ENCODE measurements at places on chromosomes 11 and 22. TPM values are rescaled to one million over a fixed set of nuclear protein-coding genes. Genes with fewer than 3 reads are reported as not detected.

SLC6A5 gene
- polyA plus RNA-seq: not detected

DNA sequence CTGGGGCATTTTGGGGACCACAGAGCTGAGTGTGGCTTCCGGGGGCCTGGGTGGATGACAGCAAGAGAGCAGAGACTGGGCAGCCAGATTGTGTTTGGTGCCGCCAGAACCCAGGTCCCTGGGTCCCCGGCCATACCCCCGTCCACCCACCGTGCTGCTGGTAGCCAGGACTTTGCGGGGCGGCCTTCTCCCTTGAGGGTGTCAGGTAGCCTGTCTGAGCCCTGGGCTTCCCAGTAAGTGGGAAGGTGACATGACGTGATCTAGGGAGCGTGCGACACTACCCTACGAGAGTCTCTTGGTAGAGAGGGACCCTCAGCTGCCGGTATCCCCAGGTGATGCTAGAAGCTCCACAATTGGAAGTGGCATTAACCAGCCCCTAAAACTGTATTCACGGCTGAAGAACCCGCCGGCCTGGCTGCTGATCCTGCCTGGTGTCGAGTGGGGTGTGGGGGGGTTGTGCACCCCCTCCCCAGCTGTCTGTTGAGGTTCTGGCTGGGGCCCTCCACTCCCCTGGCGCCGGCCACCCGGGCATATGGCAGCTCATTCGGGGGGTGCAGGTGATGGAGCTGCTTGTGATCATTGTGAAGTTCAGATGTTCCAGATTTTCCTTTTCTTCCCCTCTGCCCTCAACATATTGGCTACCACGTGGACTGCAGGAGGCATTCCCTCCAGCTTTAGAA lies 66.9 kb downstream of the MPPED1 start:
- no peaks in the 10 kb centered on the region for H3K27me3 ChIP-seq
- no peaks in the 10 kb centered on the region for H3K4me1 ChIP-seq
- DNase-seq: no peak
- no peak overlapping the region for H3K27ac ChIP-seq
- no peak overlapping the region for H3K4me3 ChIP-seq

GRCh38 chr11:64251016-64251752 lies at the start of gene PLCB3:
TSS of gene PLCB3 (plus strand) at chr11:64251530. CDS start at chr11:64251650, 120 bp downstream.
- H3K27ac ChIP-seq: peak within 1 kb of the TSS; percentile 39
- H3K4me1 ChIP-seq: peaks cover 11% of the 10 kb centered on the region
- no peaks in the 10 kb centered on the region for H3K27me3 ChIP-seq
- no peaks in the 10 kb centered on the region for H3K36me3 ChIP-seq
- H3K4me3 ChIP-seq: peak within 1 kb of the TSS; percentile 91

DNA sequence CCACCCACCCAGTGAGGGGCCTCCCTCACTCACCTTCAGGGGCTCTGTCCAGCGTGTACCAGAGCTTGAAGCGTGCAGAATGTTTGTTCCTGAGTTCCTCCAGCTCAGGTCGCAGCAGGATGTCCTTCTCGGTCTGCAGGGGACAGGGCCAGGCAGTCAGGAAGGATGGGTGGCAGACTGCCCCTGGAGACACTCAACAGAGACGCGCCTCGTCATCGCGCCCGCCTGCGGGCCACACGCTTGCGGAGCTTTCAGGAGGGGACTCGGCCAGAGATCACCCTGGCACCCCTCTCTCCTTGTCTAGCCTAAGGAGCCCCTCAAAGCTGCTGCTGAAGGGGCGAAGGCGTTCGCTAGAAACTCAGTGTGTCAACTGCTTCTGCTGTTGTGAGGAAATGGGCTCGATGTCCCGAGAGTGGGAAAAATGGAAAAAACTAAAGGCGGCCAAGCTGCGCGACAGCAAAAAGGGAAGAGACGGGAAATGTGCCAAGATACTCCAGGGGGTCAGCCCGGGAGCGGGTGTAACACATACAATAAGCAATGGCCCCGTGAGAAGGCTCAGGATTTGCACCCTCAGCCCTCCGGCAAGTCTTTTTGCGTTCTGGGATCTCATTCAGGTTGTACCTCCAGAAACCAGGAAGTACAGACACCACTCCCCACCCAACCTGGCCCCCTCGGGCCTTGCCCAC lies 9.2 kb upstream of the POLDIP3 start:
- peaks cover 22% of the 10 kb centered on the region for H3K4me1 ChIP-seq
- no peak overlapping the region for H3K4me3 ChIP-seq
- no peaks in the 10 kb centered on the region for H3K27me3 ChIP-seq
- H3K27ac ChIP-seq: no peak overlapping the region
- DNase-seq: no peak
- peaks cover 23% of the 10 kb centered on the region for H3K36me3 ChIP-seq

TRIM49 gene
- not detected for polyA plus RNA-seq

ADM gene
- 451 TPM for polyA plus RNA-seq

MRGPRX3 gene
- not detected for polyA plus RNA-seq

OR2AG2 gene
- not detected for polyA plus RNA-seq

DNA sequence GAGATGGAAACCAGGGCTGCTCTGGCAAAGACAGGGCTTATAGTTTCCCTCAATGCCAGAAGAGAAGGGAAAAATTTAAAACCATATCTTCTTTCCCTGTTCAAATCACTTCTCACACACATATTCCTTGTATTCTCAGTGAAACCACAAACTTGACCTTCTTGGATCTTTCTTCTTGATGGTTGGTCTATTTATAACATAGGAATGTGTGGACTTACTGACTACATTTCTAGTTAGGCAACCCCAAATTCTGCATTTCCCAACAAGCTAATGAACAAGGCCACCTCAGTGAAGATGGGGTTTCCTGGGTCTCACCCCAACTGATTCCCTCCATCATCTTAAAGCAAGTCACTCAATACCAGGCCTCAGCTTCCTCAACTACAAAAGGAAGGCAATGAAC lies 3.8 kb upstream of the QSER1 start:
- H3K36me3 ChIP-seq: no peaks in the 10 kb centered on the region
- peaks cover 11% of the 10 kb centered on the region for H3K4me1 ChIP-seq
- H3K27ac ChIP-seq: no peak overlapping the region
- no peaks in the 10 kb centered on the region for H3K27me3 ChIP-seq
- H3K4me3 ChIP-seq: no peak overlapping the region

NPAS4 gene
- not detected for polyA plus RNA-seq

GGT1 gene
- polyA plus RNA-seq: 0.14 TPM

- no peaks in the 10 kb centered on the region for H3K27me3 ChIP-seq
- peak; percentile 55 for DNase-seq
- peaks cover 30% of the 10 kb centered on the region for H3K4me1 ChIP-seq
- H3K27ac ChIP-seq: peak overlapping the region; percentile 84
- peak overlapping the region; percentile 83 for H3K4me3 ChIP-seq
Observed at GRCh38 chr11:2990617-2991451, 1.3 kb downstream of the NAP1L4 start.

- H3K27ac ChIP-seq: no peak overlapping the region
- H3K27me3 ChIP-seq: no peaks in the 10 kb centered on the region
- DNase-seq: no peak
- no peaks in the 10 kb centered on the region for H3K36me3 ChIP-seq
- H3K4me1 ChIP-seq: no peaks in the 10 kb centered on the region
Observed at GRCh38 chr11:48087974-48088681, 107.8 kb downstream of the PTPRJ start.

PANX3 gene
- polyA plus RNA-seq: not detected

- H3K36me3 ChIP-seq: no peaks in the 10 kb centered on the region
- H3K4me3 ChIP-seq: no peak overlapping the region
- no peak for DNase-seq
- H3K4me1 ChIP-seq: no peaks in the 10 kb centered on the region
- H3K27me3 ChIP-seq: no peaks in the 10 kb centered on the region
- H3K27ac ChIP-seq: no peak overlapping the region
Observed at GRCh38 chr11:97033178-97033577, 643.4 kb downstream of the JRKL start.

GRCh38 chr22:49415151-49415951 lies 412.3 kb downstream of the BRD1 start:
- H3K4me3 ChIP-seq: no peak overlapping the region
- no peaks in the 10 kb centered on the region for H3K27me3 ChIP-seq
- no peaks in the 10 kb centered on the region for H3K36me3 ChIP-seq
- no peak overlapping the region for H3K27ac ChIP-seq
- no peaks in the 10 kb centered on the region for H3K4me1 ChIP-seq

CNIH2 gene
- polyA plus RNA-seq: 0.50 TPM

- no peaks in the 10 kb centered on the region for H3K27me3 ChIP-seq
- no peak overlapping the region for H3K4me3 ChIP-seq
- DNase-seq: no peak
Observed at GRCh38 chr11:12744826-12745502, 70.7 kb downstream of the TEAD1 start.

DNA sequence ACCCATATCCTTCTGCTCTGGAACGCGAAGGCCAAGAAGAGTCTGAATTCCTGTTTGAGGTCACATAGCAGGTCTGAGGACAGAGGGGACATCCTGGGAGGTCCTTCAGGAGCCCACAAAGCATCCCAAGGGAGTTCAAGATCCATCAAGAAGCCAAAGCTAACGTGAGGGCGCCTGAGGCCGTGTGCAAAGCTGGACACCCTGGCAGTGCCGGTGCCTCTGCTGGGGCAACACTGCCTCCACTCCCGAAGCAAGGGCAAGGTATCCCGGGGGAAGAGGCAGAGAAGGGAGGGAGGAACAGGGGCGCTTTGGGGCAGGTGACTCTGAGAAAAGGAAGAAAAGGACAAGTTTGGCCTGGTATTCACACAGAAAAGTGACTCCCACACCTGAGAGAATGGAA lies 50.3 kb upstream of the CDON start:
- H3K36me3 ChIP-seq: no peaks in the 10 kb centered on the region
- peaks cover 69% of the 10 kb centered on the region for H3K4me1 ChIP-seq
- H3K27me3 ChIP-seq: no peaks in the 10 kb centered on the region
- H3K27ac ChIP-seq: peak overlapping the region; percentile 99
- peak overlapping the region; percentile 25 for H3K4me3 ChIP-seq

DNA sequence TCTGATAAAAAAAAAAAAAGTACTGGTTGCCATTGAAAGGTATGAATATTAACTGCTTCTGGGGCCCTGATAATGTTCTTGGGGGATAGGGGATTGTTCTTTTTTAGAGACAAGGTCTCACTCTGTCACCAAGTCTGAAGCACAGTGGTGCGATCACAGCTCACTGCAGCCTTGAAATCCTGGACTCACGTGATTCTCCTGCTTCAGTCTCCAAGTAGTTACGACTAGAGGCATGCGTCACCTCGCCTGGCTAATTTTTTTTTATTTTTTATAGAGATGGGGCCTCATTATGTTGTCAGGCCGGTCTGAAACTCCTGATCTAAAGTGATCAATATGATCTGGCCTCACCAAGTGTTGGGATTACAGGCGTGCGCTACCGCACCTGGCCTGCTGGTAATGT lies 63.5 kb downstream of the FCHSD2 start:
- 0 out of 2 replicates have a peak, but pooled peaks cover 10% of the 10 kb centered on the region for H3K36me3 ChIP-seq
- H3K4me3 ChIP-seq: no peak overlapping the region
- H3K27ac ChIP-seq: no peak overlapping the region
- no peak for DNase-seq
- H3K27me3 ChIP-seq: no peaks in the 10 kb centered on the region

SEZ6L gene
- 0.19 TPM for polyA plus RNA-seq

GRCh38 chr11:44832452-44832851 lies 105.7 kb downstream of the TSPAN18 start:
- DNase-seq: no peak
- H3K36me3 ChIP-seq: no peaks in the 10 kb centered on the region
- no peak overlapping the region for H3K27ac ChIP-seq
- no peak overlapping the region for H3K4me3 ChIP-seq

DNA sequence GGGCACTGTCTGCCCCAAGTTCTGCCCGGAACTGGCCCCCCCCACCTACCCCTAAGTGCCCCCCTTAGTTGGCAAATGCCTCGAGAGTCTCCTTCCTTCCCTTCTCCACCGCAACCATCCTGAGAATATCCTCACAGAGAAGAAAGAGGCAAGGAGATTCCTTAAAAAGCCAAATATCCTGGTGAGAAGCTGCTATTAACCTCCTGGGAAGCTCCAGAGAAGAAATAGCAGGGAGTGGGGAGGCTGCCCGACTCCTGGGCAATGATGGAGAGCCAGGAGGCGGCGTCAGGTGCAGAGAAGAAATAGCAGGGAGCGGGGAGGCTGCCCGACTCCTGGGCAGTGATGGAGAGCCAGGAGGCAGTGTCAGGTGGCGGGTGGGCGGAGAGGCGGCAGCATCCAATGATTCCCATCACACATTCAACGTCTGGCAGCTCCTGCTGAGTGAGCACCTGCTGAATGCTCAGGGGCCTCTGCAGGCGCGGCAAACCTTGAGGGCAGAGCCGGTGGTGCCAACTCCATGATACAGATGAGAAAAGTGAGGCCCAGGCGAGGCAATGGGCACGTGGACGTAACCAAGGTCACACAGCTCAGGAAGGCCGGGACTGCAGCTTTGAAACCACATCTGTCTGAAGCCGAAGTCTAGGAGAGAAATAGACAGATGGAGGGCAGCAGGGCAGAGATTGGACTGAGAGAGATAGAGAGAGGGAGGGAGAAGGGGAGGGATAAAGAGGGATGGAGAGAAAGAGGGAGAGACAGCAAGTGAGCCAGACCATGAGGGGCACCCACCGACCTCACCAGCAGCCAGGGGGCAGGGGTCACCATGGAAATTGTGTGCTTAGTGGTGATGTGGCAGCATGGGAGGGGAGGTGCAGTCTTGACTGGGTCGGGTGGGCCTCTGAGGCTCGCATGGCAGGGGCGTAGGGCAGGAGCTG lies 58.3 kb downstream of the CYTH4 start:
- peaks cover 13% of the 10 kb centered on the region for H3K4me1 ChIP-seq
- H3K27ac ChIP-seq: no peak overlapping the region
- no peak for DNase-seq
- H3K4me3 ChIP-seq: no peak overlapping the region
- H3K27me3 ChIP-seq: no peaks in the 10 kb centered on the region

CSNK1E gene
- 48.1 TPM for polyA plus RNA-seq

- no peak overlapping the region for H3K27ac ChIP-seq
- H3K36me3 ChIP-seq: no peaks in the 10 kb centered on the region
- DNase-seq: peak; percentile 63
- no peaks in the 10 kb centered on the region for H3K4me1 ChIP-seq
Observed at GRCh38 chr11:32231909-32232493, 141.1 kb downstream of the RCN1 start.

GGTLC3 gene
- polyA plus RNA-seq: not detected

GRCh38 chr22:39996732-39997131 lies 2.0 kb downstream of the FAM83F start:
- no peaks in the 10 kb centered on the region for H3K4me1 ChIP-seq
- DNase-seq: no peak
- H3K4me3 ChIP-seq: no peak overlapping the region
- H3K27ac ChIP-seq: no peak overlapping the region
- peaks cover 53% of the 10 kb centered on the region for H3K27me3 ChIP-seq

BIK gene
- polyA plus RNA-seq: not detected
